Fibroblast of the conjunctiva (primary cell): ENCODE measurements at places on chromosomes 12 and 14.
A peak's percentile ranks its signal among the peaks of the same experiment; 100 is the strongest.

DNA sequence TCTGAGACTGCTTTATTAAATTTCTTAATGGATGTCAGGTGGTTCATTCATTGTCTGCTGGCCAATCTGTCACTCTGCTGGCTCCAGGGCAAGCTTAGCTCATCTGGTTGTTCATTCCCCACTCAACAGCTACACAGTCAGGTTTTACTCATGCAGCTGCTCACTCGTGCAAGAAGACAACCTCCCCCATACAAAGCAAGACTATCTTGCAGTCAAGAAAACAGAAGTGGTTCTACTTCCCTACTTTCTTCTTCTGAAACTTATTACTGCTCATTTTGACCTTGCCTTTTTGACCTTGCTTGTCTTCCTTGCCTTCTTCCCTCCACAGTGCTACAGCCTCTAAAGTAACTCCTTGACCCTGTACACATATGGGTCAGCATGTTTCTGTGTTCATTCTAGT, 277.9 kb downstream of the SSPN start:
- DNase-seq = no peak

GRCh38 chr12:52441320-52441911, 7.2 kb upstream of the KRT75 start:
- DNase-seq = no peak

DNA sequence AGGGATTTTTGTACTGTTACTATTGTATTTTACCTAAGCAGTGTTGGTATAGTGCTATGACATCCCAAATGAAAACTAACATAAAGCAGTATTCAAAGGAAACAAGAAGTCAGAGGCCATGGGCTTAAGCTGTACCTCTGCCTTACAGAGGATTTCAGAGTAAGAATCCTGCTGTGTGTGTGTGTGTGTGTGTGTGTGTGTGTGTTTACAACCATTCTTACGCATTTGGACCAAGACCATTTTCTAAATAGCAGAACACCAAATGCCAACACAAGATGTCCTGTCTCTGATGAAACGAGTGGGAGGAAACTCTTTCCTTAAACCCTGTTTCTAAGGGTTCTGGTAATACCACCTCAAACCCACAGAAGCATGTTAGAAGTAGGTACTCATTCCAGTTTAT, 64.4 kb downstream of the PPP1R36 start:
- no peak for DNase-seq

- DNase-seq = no peak
Measured at GRCh38 chr12:69642531-69642930, 31.8 kb upstream of the LRRC10 start.

- no peak for DNase-seq
Measured at GRCh38 chr14:25032092-25032784, 17.7 kb downstream of the STXBP6 start.

DNA sequence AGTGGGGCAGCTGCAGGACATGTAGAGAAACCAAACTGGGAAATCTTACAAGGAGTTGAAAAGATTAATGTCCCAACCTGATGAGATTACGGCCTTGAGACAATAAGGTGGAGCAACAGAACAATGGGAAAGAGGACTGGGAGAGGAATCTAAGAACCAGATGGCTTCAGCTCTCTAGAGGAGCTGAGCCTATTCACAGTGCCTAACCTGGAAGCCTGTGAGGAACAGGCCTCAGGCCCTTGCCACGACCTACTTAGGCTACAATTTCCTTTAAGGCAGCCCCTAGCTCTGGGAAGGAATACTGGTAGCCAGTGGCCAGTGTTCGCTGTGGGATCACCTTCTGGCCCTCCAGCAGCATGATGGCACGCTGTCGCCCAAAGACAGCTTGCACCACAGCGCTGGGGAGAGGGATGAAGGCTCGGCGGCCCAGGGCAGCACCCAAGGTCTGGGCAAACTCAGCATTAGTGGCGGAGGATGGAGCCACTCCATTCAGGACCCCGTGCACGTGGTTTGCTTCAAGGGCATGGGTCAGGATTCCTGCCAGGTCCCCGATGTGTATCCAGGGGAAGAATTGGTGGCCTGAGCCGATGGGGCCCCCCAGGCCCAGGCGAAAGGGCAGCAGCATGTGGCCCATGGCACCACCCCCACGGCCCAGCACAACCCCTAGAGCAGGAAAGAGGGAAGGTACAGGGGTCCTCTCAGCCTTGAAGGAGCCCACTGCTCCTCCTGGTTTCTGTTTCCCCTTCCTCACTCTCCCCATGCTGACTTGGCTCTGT, 2.6 kb downstream of the SDR39U1 start:
- no peak for DNase-seq

DNA sequence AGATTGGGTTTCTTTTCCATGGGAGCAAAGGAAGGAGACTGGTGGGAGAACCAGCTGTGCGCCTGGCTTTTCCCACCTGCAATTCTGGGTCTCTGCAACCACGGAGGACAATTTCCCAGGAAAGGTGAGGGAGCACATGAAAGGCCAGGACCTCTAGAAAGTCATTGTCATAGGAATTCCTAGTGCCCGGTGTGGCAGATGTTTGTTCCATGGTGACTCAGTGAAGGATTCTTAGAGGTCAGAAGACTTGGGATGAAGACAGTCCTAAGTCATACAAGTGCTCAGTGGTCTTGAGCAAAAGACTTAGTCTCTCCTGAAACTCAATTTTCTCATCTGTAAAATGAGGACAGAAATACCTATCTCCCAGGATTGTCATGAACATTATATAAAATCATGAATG, 51.3 kb downstream of the KCNA5 start:
- DNase-seq = no peak

DNA sequence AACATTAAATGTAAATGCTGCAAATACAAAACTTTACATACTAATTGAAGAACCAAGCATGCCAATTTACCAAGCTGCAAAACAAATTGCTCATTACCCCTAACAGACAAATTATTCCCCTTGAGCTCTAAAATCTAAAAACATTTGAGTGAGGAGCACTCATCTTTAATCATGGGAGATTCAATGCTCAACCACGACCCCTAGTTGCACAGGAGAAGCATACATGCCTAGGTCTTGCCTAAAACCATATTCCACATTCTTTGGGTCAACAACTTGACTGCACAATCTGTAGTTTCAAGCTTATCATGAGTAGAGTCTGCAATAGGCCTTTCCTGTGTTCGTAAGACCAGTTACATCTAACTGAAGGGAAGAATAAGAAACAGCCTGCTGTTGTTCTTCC, 69.7 kb downstream of the MGAT4C start:
- no peak for DNase-seq

DNA sequence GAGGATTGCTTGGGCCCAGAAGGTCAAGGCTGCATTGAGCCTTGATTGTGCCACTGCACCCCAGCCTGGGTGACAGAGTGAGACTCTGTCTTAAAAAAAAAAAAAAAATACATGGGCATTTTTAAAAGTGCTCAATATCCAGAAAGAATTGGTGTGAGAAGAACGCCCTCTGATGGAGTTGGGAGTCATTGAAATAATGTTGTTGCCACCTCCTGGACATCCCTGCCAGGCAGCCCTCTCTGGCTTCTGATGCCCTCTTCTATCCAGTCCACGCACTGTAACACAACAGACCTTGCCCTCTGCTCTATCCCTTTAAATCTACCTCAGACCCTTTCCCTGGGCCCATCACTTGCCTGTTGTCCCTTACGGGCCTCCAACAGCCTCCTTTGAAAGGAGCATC, 4.9 kb downstream of the PTGDR start:
- no peak for DNase-seq

GRCh38 chr14:59377991-59378601, 87.1 kb downstream of the GPR135 start:
- no peak for DNase-seq

GRCh38 chr12:78732481-78732880, 132.1 kb upstream of the SYT1 start:
- no peak for DNase-seq

DNA sequence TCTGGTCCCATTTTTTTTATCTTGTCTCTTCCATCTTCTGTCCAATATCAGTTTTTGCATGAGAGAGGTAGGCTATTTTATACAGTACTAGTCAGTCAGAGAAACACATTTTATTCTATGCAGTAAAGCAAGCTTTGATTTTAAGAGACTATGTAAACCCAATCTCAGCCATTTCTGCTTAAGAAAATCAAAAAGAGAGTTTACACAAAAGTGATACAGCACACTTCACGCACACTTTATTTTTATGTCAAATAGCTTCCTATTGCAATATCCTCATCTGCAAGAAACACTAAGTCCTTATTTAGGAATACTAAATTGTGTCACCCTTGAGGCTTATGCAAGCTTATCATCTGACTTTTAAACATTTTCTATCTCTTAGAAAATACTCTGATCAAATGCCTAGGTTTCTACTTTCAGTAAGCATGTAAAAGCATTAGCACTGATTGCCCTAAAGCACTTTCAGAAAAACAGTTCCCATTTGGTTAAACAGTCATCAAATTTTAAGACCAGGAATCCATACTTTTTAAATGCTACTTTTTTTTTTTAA, 78.3 kb downstream of the MED13L start:
- DNase-seq = no peak

GRCh38 chr12:110266980-110267620, 13.9 kb upstream of the ATP2A2 start:
- peak; percentile 75 for DNase-seq

GRCh38 chr14:54623279-54624004, 56.5 kb downstream of the SAMD4A start:
- DNase-seq = no peak

- peak; percentile 65 for DNase-seq
Measured at GRCh38 chr12:57836442-57837375, 9.8 kb downstream of the CTDSP2 start.

DNA sequence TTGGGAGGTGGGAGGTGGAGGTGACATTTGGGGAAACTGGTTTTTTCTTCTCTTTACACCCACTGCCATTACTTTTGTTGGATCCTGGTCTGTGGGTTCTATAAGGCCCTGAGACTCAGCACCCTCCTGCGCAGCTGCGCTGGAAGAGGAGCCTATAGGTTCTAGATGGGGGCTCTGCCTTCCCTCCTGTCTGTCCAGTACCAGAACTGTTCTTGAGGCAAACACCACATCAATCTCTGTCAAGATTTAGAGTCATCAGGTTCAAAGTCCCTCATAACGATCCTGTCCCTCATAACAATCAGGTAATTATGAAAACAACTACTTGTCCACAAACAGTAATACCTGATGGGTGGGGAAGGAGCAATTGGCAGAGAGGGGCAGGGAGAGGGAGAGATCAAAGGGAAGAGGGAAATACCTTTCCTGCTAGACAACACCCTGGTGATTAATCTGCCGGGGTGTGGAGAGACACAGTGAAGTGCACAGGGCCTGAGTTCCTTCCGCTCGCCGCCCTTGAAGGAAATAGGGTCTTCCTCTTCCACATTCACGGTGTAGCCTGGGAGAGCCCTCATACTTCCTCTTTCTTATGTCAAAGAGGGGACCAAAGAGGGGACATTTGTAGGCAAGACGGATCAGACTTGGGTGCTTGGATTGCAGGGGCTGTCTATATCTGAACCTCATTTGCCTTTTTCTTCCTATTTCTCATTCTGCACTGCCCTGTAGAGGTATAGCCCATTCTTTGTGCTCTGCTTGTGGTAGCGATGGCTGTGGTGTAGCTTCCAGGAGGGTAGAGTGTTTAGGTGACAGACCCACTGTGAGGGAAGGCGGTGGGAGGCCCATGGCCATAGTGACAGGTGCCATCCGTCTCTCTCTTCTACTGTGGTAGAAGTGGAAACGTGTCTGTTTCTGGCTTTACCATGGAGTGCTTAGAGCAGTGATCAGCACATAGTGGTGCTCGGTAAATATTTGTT, 12.6 kb downstream of the GPRC5A start:
- DNase-seq = no peak

GRCh38 chr12:88299567-88300101, 157.5 kb downstream of the TMTC3 start:
- peak; percentile 94 for DNase-seq

- no peak for DNase-seq
Measured at GRCh38 chr12:109273354-109273753, 35.7 kb downstream of the FOXN4 start.

DNA sequence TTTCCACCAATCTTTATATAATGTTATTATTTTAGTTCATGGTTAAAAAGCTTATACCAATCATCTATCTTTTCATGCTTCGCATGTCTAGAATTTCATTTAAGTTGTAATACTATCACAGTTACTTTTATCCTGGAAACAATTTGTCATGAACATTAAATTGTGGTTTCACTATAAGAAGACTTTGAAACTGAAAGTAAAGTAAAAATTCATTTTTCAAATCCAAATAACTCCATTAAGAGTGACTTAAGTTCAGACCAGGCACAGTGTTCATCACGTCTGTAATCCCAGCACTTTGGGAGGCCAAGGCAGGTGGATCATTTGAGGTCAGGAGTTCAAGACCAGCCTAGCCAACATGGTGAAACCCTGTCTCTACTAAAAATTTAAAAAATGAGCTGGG, 12.4 kb downstream of the ESR2 start:
- no peak for DNase-seq

DNA sequence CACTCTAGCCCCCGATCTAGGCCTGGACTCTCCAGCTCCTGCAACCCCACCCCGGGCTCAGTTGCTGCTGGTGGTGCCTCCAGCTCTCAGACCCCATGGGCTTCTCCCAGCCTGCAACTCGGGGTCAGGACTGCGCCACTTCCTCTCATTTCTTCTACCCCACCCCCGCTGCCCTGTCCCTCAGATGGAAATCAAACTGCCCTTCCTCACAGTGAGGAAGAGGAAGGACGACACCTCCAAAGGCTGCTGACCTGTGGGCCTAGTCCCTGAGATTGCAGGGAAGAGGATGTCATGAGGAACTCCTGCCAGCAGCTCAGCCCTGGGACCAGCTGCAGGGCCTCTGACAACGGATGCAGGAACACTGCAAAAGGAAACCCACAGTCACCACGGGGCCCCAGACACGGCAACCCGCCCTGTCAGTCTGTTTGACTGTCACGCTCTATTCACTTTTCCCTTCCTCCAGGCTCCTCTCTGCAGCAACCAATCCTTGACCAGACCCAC, 29.3 kb upstream of the PNMA1 start:
- DNase-seq = no peak

DNA sequence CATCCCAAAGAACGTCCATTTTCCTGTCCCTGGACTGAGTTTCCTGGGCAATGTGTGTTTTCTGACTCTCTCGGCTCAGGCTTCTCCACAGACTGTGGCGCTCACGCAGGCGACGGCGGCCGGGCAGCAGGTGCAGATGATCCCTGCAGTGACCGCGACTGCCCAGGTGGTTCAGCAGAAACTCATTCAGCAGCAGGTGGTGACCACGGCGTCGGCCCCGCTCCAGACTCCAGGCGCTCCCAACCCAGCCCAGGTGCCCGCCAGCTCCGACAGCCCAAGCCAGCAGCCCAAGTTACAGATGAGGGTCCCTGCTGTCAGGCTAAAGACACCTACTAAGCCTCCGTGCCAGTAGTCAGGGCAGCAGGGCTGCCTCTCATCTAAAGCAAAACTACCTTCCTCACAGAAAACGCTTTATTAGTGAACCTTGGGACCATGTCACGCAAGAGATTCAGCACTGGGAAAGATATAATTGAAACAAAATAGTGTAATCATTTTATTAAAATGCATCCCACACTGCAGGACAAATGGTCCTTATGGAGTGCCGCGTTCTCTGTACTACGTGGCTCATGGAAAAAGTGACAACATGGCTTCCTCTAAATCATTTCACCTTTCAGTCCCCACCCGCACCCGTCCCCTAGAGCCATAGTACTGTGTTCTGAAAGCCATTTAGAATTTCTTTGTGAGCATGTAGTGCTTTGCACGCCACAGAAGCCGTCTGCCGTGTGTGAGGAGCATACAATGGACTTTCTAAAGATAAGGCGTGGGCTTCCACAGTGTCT, 66.6 kb downstream of the DDX51 start:
- DNase-seq = no peak

GRCh38 chr12:92141591-92142121, 4.0 kb downstream of the BTG1 start:
- no peak for DNase-seq
